ENCODE measurements at places on chromosomes 3 and 15. TPM values are rescaled to one million over a fixed set of nuclear protein-coding genes. Genes with fewer than 3 reads are reported as not detected.

Gene PATL2
- 0.69 TPM for total RNA-seq

Gene TIPIN
- 17.7 TPM for total RNA-seq

Gene LRRIQ4
- total RNA-seq: 0.38 TPM

Gene ACAN
- 0.03 TPM for total RNA-seq

GRCh38 chr15:32855942-32856341 is 138.1 kb downstream of the GREM1 start:
- no peak for DNase-seq

DNA sequence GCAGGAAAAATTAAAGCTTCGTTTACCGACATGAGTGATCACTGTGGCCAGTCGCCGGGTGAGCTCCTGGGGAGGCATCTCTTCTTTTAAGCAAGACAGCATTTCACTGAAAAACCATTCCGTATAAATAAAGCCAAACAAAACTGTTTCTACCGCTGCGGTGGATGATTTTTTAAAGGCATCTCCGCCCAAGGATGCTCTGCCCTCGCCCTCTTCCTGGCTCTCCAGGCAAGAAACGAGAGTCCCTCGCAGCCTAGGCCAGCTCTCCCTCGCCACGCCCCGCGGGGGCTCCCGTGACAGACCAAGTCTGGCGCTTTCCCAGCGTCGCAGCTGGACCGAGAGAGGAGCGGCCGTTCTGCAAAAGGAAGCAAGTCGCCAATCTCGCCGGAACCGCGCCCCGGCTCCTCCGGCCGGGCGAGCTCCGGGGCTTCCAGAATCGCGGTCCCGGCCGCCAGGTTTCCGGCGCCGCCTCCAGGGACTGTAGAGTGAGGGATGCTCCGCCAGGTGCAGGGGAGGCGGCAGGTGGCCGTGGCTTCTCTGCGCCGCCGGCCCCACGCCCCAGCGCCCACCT is 458 bp downstream of the MCF2L2 start:
- peak; percentile 57 for DNase-seq

- no peak for DNase-seq
These were observed 26.3 kb downstream of the NGRN start for GRCh38 chr15:90291679-90292356.

DNA sequence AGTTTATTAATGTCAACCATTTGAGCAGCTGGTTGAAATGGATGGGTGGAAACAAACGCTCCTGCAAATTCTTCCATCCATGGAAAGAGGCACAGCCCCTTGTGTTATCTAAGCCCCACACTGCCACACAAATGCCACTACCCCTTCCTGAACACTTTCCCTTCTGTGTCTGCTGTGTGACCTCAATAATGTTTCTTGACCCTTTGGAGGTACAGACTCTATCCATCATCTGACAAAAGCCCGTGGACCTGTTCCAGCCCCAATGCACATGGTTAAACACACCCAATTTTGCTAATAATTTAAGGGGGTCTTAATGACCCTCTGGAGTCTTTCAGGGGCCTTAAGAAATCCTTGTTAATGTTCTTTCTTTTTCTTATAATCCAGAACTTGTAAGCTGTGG is 482.2 kb upstream of the CFAP20DC start:
- peak; percentile 5 for DNase-seq

DNA sequence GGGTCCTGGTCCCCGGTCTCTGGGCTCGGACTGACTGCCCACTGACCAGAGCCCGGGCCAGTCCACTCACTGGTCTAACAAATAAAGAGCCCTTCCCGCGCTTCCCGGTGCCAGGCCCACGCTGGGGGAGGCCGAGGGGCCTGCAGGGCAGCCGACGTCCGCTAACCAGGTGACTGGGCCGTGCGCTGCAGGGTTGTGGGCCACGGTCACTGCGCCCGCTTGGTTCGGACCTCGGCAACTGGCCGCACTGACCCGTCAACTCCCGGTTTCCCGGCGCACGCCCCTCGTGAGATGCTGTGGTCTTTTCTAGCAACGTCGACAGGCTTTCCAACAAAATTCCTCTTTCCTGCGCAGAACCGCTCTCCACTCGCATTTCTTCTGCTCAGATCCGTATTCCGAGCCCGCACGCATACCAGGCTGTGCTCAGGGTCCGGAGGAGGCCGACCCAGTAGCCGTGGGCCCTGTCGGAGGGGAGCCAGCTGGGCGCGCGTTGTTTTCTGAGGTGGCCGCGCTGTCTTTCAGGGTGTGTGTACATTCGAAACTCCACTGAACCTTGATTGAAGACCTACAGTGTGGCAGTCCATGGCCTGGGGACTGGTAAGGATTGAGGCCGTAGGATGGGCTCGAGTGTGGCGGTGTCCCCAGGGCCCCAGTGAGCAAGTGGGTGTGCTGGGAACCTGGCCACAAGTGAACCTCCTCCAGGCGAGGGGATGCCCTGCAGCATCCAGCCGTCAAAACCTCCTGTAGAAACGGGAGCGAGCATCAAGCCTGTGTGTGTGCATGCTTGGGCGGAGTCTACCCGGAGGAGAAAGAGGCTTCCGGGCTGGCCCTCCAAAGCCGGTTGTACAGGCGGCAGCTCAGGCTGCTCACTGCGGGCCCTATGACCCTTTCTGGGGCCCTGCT is 875 bp upstream of the NT5DC2 start:
- peak; percentile 14 for DNase-seq

DNA sequence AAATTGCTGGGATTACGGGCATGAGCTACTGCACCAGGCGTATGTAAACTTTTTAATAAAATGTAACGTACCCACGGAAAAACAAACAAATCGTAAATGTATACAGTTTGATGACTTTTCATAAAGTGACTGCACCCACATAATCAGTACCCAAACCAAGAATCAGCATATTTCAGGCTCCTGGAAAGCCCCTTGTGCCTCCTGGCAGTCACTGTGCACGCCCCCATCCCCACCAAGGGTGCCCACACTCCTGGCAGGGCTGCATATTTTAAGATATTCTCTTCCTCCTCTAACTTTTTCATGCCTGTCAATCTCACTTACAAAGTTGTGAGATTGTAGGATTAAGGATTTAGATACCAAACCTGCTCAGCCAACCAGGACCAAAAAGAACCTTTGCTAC is 305.5 kb downstream of the SHQ1 start:
- no peak for DNase-seq

DNA sequence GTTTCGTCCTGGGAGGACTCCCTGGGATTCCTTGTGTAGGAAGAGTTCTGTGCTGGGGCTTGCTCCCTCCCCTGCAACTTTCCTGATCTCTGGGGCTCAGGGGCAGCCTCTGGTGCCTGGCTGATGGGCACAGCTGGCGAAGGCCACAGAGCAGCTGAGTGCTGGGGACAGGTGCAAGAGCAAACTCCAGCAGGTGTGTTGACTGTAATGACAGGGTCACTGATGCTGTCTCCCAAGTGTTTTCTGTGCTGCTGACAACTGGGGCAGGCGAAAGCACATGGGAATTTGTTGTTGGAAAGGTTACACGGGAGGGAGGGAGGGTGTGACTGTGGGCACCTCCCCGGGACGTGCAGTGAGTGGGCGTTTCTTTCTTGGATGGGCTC is 21.6 kb downstream of the CPN2 start:
- no peak for DNase-seq

DNA sequence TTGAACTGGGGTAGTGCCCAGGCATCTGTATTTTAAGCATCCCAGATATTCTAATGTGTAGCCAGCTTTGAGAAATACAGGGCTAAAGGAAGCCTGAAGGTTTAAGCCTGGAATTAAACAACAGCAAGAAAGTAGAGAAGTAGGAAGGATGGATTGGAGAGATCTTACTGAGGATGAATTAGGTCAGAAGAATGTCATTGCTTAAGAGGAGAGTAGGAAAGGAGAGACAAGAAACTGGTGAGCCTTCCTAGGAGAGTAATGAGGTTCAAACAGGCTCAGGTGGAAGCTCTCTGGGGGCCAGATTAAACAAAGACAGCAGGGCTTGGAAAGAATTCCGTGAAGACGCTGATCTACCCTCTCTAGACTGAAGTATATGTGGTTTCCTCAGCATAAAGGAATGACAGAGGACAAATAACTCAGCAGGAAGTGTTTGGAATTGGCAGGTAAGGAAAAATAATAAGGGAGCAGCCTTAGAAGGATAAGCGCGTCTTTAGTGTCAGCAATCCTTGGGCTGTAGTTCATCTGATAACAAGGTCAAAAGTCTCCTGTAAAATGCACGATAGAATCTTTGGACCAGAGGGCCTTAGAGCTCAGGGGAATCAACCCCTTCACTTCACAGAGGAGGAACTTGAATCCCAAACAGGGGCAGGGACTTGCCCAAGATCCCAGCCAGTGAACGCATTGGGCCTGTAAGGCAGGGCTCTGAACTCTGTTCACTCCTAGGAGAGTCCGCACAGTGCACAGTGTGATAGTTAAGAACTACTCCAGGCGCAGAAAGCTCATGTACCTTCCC is 90.9 kb downstream of the TP63 start:
- no peak for DNase-seq

GRCh38 chr3:189655617-189656016 is 24.4 kb downstream of the TP63 start:
- no peak for DNase-seq

- no peak for DNase-seq
These were observed 15.0 kb downstream of the PDIA5 start for GRCh38 chr3:123081718-123082369.

- no peak for DNase-seq
These were observed 35.5 kb upstream of the PLXNA1 start for GRCh38 chr3:126947429-126947828.

DNA sequence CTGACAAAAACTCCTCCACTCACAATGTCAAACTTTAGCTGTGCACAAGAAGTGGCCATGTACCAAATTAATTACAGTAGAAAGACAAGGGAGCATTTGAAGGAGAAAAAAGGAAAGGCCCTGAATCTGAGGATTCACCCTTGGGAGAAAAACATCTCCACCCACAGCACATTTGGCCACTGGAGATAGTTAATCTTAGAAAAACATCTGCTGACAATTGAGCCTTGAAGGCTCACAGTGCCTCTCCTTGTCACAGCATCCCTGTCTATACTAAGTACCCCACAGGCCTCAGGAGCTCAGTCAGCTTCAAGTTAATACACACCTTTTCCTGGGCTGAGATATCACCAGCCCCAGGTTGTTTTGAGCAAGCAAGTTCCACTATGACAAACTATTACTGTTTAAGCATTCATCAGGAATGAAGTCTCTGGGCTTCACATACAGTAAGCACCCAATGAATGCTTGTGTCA is 78.1 kb upstream of the SETMAR start:
- DNase-seq: no peak
